ENCODE measurements at places on chromosomes 11 and 22.

DNA sequence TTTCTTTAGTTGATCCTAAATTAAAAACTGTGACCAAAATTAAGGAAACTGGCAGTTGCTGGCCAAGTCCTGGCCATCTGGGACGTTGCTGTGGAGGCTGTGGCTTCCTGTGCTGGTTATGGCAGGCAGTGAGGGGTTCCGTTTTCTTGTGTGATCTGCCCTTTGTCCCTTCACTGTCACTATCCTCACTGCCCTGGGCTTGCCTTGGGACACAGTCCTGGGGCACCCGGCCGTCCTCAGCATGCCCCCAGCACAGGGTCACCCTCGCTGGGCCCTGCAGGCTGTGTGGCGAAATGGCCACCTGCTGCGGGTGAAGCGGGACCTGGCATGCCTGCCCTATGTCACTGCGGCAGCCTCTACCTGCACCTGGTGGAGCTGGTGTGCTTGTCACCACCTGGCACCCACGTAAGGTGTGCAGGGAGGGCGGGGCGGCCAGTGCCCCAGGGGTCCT, 52.5 kb upstream of the SLC22A12 start:
- no peak for DNase-seq

- DNase-seq, result no peak
These were observed at the start of gene ZBTB16 for GRCh38 chr11:114059278-114059983. Gene ZBTB16, plus strand, starts transcription at chr11:114059711. Its CDS starts 3,590 bp downstream, at chr11:114063301.

DNA sequence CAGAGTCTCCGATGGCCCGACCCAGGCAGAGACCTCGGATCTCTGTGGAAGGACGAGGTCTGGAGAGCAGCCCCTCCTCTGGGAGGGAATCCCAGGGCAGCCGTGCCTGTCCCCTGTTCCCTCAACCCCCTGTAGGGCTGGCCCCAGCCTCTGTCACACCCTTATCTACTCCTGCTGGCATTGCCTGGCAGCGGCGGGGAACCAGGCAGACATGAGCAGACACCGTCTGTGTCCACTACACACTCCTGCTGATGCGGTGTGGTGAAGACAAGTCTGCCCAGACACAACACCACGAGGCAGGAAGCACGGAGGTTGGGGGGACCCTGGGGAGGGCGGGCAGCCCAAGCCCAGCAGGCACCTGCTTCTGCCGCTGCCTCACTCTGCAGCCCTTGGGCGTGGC, 52.5 kb upstream of the A4GALT start:
- DNase-seq, result no peak

- DNase-seq, result no peak
These were observed 615.2 kb downstream of the BRD1 start for GRCh38 chr22:49212466-49212865.

DNA sequence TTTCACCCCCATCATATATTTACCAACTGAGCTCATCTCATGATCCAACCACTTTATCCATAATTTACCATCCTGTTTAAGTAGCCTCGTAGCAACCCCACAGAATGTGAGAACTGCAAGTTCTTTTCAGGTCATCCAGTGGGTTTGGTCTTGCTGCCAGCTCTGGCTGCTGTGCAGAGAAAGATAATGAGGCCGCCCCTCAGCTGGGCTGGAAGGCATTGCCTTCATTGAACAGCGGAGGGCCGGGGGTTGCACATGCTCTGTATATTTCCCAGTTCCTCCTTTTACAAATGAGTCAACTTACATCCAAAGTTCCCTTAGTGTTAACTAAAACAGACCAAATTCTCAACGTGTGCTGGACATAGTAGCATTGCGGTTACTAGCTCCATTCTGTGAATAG, 96.7 kb downstream of the SYN3 start:
- DNase-seq, result no peak

GRCh38 chr11:108775324-108775723, 110.5 kb downstream of the DDX10 start:
- DNase-seq, result no peak

DNA sequence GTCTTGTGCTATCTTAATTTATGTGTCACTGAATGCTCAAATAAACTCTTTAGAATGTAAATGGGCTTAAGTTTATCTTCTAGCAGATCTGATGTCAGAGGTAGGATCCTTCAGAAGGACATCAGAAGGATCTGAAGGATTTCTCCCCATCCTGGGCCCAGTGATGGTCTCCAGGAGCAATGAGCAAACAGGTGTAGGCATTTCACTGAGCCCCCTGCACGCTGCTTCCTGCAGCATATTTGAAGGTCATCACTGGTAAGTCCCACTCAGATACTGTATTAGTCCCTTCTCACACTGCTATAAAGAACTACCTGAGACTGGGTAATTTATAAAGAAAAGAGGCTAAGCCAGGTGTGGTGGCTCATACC, 4.5 kb downstream of the GSTP1 start:
- no peak for DNase-seq

GRCh38 chr11:77386178-77386577, 84.7 kb upstream of the GDPD4 start:
- no peak for DNase-seq

- no peak for DNase-seq
These were observed 15.2 kb downstream of the POLR2F start for GRCh38 chr22:37968452-37969251.

GRCh38 chr11:126113012-126113411, 50.3 kb upstream of the CDON start:
- DNase-seq, result no peak

DNA sequence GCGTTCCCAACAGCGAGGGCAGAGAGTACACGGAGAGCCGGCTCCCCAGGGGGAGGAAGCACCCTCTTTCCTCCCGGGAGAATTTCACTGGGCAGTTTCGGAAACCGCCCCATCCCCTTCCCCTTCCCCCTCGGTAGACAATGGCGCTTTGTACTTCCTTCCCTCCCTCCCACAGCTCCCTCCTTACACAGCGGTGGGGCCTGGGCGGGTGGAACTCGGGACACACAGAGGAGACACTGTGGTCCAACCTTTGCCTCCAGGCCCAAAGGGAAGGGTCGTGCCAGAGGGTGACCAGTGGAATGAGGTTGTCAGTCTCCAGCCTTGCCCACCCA, 4.3 kb downstream of the SMTN start:
- no peak for DNase-seq

DNA sequence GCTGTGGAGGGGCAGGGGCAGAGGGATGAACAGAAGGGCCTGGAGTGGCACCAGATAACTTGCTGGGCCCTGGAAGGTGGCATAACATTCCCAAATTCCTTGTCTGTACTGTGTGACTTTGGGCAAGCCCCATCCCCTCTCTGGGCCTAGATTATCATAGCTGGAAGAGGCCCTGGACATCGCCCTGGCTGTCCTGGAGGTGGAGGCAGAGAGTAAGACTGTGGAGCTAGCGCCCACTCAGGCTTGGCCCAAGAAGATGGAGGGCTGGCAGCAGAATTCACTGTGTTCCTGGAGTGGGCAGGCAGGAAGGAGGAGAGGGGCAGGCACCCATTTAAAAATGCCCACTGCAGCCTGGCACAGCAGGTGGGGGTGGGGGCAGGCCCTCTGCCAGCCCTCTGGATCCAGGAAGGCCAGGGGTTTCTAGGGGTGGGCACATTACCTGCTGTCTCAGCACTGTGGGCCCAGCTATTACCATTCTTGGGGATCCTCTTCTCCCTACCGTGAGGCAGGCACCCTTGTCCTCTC, 22.6 kb downstream of the ARHGEF17 start:
- no peak for DNase-seq

DNA sequence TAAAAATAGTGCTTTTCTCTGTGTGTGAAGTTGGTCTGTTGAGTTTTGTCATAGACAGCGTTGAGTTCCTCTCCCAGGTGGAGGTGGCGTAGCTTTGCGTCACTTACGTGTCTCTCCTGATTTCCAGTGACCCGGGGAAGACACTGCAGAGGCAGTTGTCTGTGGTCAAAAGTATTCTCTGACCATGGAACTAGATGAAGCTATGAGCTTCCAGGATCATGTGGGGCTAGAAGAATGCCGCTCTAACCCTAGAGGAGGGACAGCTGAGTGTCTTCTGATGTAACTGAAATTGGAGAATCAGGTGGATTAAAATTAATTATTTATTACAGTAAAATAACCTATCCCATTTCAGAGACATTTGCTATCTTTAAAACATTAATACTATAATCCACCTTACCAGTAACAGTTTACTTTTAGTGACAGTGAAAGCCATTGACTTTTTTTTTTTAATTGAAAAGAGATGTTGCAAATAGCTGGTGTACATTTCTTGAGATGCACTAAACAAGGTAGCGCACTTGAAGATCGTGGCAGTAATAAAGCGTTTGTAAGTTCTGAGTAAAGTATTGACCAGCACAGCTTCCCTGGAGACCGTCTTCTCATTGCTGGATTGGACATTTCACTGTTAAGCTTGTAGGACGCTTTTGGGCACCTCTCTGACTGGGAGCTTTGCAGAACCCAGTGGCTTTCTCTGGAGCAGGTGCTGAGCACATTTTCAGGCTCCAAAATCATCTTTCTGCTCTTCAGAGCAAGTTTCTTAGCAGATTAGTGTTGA, 9.7 kb downstream of the CAT start:
- no peak for DNase-seq

GRCh38 chr11:9606809-9607510, 33.5 kb downstream of the WEE1 start:
- DNase-seq, result no peak

- no peak for DNase-seq
These were observed 867.6 kb downstream of the TBC1D22A start for GRCh38 chr22:47629791-47630655.

DNA sequence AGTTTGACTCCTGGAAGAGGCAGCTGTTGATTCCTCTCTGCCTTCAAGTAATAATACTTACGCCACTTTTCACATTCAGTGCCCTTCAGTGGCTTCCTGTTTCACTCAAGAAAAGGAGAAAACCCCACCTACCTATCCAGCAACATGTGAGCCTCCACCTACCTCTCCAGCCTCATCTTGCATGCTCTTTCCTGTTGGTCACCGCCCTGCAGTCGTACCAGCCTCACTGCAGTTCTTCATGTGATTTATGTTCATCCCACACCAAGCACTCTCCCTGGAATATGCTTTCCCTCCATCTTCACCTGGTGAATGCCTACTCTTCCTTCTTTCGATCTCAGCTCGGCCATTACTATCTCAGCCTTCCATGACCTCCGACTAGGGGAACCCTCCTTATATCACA, 21.8 kb upstream of the YWHAH start:
- DNase-seq, result no peak

- DNase-seq, result no peak
These were observed 171.6 kb upstream of the MTNR1B start for GRCh38 chr11:92797874-92798273.

DNA sequence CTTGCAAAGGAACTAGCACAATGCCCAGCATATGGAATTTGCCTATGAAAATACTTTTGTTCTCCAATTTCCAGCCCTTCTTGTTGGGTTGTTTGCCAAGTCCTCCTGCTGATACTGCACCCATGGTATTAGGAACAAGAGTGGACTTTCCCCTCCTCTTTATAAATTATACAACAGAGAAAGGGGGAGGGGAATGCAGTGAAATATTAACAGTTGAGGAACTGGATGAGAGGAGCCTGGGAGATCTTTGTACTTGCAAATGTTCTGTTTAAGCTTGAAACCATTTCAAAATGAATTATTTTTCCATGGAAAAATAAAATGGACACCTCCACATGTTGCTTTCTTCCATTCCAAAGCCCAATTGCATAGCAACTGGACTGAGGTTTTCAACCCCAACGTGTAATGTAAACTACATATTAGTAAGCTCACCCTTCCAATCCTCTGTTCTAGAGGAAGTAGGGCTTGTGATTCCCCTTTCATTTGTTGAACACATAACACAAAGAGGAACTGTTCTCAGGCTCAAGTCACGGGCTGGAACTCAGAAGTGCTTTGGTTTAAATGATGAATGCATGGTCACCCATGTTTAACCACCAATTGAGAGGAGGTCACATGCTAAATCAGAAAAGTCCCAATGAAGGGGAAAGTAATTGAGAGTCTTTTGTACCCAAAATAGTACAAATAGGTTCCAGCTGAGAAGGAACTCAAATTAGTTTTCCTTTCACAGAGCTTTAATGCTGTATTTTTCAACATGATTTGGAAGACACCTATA, 66.2 kb upstream of the ZC3H12C start:
- DNase-seq, result no peak

DNA sequence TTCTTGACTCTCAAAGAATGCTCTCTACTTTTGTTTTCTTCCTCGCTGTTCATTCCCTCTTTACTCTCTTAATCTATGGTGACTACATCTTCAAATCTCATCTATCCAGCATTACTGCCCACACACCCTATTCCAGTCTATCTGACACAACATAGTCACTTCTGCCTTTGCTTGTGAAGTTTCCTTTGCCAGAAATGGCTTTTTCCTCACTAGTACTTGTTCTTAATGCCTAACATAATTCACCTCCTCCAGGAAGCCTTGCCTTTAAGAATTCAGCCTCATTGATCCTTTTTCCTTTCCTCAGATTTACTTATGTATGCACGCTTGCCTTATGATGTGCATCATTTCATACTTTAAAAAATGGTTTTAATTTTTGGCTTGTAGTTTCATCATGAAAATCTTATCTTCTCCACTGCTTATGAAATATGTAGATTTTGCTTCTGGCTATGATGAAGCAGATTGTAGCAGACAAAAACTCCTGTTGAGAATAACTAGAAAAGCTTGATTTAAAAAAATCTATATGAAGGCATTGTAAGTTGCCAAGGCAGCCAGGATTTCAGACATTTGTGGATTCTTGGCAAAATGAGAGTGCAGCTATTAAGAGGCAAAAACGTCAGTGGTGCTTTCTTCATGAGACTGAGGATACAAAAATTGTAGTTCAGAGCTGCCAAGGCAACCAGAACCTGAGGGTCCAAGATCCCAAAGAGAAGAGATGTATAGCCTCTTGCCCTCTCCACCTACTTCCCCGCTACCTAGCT, 31.8 kb downstream of the RNF169 start:
- DNase-seq, result no peak

- no peak for DNase-seq
These were observed 14.1 kb upstream of the SYT8 start for GRCh38 chr11:1820463-1821325.

DNA sequence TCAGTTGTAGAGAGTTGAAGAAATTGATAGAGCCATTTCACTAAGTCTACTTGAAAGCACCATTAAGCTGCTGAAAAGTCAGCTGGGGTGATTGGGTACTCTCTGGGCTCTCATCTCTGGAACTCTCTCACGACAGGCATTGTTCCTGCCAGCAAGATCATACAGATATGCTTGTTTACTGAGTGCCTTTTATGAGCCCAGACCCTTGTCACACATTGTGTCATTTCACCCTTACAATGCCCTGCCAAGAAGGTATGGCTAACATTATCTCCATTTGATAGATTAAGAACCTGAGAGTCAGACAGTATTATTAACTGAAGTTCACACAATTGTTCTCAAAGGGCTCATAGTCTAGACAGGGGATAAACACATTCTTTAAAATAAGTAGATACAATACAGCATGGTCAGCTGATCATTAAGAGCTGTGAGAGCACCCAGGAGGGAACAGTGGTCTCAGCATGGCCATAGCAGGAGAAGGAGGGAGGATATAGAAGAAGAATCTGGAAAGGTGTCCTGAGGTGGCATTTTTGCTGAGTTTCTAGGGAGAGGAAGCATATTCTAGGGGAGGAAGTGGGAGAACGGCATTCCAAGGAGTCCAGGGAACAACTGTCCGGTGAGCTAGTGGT, 580.5 kb downstream of the INSC start:
- no peak for DNase-seq

DNA sequence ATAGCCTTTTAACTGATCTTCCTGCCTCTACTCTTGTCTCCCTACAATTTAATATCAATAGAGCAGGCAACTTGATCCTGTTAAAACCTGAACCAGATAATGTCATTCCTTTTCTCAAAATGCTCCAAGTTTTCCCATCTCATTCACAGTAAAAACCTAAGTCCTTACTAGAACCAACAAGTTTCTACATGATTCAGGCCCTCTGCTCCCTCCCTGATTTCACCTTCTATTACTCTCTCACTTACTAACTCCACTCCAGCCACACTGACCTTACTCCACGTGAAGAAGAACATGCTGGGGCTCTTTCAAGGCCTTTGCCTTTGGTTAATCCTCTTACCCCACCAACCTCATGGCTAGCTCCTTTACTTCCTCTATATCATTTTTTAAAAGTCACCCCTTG, 71.1 kb downstream of the PRCP start:
- DNase-seq, result no peak
